ENCODE measurements at places on chromosomes 1 and 21.

DNA sequence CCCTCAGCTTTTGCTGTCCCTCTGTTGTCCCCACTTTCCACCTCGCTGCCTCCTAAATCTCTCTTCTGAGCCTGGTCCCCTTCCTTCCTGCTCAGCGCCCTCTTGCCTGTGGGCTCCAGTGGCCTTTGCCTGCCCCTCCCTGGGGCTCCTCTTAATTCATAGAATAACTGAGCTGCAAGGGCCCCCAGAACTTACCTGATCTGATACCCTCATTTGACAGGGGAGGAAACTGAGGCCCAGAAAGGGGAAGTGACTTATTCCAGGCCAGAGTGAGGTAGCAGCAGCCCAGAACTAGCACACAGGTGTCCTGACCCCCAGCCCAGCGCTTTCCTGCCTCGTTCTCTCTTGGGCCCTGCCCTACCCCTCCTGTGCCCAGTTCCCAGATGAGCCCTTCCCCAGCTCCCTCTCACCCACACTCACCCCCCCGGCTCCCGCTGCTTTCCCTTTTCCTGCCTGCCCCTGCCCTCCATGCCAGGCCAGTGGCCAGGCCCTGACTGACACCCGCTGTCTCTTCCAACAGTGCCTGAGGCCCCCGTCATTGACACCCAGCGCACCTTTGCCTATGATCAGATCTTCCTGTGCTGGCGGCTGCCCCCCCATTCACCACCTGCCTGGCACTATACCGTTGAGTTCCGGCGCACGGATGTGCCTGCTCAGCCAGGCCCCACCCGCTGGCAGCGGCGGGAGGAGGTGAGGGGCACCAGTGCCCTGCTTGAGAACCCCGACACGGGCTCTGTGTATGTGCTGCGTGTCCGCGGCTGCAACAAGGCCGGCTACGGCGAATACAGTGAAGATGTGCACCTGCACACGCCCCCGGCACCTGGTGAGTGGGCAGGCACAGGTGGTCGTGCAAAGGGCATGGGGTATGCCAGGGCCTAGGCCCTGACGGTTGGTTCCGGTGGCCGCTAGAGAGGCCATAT is 5.7 kb downstream of the TRIM46 start:
- DNase-seq: no peak

DNA sequence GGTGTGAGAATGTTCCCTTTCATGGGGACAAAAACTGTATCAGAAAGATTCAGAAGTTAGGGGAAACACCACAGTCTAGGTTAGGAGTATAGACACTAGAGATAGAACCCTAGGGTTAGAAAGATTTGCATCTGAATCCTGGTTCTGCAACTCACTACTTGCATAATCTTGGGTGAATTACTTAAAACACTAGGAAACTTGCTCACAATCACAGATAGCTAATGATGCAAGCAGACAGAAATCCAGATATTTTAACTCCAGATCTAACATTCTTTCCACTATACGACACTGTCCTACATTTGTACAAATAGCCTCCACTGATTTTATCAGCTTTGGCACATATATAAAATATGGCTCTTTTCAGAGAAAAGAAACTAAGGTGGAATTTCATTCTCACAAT is 30.8 kb upstream of the GLIS1 start:
- DNase-seq: no peak

GRCh38 chr1:98355656-98356383 is 305.7 kb upstream of the SNX7 start:
- DNase-seq: no peak

DNA sequence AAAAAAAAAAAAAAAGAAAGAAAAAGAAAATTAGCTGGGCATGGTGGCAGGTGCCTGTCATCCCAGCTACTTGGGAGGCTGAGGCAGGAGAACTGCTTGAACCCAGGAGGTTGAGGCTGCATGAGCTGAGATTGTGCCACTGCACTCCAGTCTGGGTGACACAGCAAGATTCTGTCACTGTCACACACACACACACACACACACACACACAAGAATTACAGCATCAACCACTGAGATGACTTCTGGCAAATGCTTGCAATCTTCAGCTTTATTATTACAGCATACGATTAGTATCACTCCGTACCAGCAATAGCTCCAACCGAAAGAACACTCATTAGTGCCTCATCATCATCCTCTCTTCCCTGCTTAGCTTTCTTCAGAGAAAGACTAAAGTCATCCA is 4.6 kb downstream of the ORC1 start:
- DNase-seq: no peak

Data from SK-MEL-5 (cell line).